GDM1 (cell line): ENCODE measurements at places on chromosomes 1 and 21.

GRCh38 chr1:201966171-201966570 lies 10.9 kb downstream of the TIMM17A start:
- no peak for DNase-seq

DNA sequence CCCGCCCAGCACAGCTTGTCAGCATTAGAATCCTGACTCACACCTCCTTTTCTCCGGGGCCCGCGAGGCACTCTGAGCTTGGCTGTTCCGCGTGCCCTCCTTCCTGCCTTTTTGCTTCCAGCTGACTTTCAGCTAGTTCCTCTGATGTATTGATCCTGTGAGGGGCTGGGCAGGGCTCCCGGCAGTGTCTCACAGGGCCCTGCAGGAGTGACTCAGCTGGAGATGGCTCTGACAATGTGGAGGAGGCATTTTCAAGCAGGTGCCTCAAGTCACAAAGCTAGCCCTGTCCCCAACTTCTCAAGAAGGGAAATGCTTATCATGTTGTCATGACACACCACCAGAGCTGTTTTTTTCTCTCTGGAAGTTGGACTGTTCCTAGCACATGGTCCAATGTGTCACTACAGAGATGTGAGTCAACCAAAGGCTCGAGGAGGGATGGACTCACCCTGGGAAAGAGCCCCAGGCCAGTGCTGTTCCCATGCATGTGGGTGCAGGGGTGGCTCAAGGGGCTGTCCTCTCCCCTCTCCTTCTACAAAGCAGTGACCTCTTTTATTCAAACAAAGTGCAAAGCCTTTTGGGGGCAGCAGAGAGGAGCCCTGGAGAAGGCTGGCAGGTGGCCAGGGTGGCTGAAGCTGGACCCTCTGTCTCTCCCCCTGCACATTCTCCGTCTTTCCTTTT lies 30.6 kb downstream of the SYT6 start:
- DNase-seq = no peak

DNA sequence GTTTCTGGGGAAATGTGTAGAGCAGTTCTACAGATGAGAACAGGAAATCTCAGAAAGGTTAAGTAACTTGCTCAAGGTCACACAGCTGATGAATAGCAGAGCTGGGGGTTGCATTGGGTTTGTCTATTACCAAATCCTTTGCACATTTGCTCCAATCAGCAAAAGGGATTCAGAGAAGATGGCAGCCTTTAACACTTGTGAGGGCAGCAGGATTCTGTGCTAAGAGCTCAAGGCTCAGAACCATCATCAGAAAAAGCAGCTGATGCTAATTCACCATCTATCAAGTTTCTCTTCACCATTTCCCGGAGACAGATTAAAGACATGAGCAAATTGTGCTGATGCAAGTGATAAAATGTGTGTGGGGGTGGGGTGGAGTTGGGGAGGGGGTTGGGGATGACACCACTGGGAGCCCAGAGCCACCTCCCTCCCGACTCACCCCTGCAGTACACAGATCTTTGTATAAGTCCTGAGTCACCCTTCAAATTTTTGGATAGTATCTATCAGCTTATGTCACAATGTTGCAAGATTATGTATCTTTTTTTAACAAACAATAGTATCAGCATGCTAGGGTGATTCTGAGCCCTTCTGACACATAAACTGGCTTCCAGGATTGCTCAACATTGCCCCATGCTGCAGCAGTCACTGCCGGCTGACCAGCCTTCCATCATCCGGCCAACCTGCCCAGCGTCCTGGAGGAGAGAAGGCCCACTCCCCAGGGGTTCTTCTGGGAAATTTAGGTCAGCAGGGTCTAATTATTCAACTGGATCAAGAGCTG lies 2.8 kb upstream of the SPSB1 start:
- no peak for DNase-seq

DNA sequence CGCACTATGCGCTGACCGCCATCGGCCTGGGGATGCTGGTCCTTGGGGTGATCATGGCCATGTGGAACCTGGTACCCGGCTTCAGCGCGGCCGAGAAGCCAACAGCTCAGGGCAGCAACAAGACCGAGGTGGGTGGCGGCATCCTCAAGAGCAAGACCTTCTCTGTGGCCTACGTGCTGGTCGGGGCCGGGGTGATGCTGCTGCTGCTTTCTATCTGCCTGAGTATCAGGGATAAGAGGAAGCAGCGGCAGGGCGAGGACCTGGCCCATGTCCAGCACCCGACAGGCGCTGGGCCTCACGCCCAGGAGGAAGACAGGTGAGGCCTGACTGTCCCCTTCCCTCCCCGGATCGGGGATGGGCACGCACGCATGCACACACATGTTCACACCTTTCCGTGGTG lies 31.9 kb upstream of the FHAD1 start:
- DNase-seq = no peak

DNA sequence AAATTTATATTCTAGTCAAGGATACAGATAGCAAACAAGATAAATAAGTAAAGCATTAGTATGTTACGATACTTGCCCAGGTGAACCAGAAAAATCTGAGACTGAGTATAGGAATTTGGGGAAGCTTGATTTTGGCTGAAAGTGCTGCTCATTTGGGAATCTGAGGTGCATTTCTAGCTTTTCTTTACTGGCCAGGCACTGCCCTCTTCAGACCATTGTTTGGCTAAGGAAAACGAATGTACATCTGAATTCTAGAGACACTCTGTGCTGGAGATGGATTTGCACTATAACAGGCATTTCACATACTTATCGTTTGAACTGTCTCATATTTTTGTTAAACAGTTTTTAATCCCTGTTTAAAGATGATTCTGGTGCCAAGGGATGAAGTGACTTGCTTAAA lies 23.4 kb downstream of the ARID1A start:
- no peak for DNase-seq

DNA sequence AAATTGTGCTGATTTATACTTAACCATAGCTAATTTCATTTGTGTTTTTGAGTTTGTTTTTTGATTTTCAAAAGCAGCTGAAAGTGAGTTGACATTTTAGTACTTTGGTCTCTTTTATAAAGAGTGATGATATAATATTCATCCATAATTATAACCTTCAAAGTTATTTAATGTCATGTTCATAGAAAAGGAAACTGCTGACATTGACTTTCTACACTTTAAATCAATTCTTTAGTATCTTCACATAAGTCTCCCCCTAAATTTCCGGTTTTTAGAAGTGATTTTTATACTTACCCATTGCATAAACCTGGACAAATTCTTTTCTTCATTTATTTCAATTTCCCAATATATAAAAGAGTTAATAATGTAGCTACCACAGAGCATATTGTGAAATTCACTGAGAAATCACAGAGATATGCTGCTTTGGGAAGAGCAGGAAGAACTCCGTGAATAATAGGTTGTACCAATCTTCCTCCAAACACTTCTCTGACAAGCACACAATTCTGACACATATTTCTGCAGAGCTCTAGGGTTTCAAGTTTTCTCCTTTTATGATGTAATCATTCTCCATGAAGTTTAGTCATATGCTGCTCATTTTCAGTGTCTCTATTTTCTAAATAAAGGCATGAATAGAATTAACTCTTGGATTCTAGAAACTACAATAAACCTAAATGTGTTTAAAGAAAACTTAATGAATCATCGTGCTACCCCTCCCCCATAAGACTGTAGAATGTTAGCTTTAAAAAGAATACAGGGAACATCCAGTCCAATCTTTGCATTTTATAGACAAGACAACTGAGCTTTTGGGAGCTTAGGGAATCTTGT lies 25.6 kb upstream of the CDC42BPA start:
- no peak for DNase-seq

- no peak for DNase-seq
Observed at GRCh38 chr1:2451741-2452140, 24.3 kb upstream of the PLCH2 start.

DNA sequence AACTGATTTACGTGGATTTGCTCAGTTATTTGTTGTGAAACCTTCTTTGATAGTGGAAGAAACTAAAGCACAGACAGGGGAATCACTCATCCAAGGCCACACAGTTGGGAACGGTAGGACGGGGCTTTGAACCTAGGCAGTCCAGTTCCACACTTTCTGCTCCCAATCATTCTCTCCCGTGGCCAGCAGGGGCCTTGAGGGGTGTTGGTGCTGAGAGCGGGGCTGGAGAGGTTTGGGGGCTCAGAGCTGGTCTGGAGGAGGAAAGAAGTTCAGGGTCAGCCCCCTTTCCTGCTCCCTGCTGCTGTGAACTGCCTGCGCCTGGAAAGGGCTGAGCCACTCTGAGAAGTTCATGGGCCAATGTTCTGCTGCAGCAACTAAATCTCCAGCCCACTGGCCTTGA lies 31.4 kb upstream of the ACTL8 start:
- DNase-seq = no peak

DNA sequence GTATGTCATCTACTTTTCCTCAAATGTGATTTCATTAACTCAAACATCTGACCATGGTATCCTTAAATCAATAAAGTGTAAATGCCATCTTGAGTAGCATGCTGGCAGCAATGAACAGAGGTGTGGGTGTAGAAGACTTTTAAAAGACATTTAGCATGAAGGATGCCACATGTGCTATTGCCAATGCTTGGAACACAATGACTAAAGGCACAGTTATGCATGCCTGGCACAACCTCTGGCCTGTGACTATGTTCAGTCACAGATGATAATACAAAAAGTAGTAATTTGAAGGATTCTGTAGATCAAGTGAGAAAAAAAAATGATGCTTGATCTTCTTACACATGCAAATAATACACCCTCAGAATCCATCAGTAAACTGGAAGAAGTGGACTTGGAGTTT lies 938.9 kb upstream of the ADGRL4 start:
- no peak for DNase-seq

GRCh38 chr1:174626031-174627025 lies 178.6 kb downstream of the GPR52 start:
- DNase-seq = no peak

DNA sequence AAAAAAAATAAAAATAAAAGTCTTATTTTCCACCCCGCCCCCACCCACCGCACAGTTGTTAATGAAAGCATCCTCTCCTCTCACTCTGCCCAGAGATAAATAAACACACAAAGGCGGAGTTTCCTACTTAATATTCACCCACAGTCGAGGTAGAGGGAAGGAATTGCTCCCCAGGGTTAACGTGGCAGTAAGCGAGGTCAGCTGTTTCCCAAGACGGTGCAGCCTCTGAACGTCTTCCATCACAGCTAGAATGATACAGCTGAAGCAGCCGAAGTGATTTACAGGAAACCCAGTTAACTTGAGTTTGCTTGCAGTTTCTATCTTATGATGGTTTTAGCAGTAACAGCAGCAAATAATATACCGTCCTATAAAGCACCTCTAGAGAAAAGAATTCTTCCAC lies 283.9 kb downstream of the PBX1 start:
- no peak for DNase-seq

DNA sequence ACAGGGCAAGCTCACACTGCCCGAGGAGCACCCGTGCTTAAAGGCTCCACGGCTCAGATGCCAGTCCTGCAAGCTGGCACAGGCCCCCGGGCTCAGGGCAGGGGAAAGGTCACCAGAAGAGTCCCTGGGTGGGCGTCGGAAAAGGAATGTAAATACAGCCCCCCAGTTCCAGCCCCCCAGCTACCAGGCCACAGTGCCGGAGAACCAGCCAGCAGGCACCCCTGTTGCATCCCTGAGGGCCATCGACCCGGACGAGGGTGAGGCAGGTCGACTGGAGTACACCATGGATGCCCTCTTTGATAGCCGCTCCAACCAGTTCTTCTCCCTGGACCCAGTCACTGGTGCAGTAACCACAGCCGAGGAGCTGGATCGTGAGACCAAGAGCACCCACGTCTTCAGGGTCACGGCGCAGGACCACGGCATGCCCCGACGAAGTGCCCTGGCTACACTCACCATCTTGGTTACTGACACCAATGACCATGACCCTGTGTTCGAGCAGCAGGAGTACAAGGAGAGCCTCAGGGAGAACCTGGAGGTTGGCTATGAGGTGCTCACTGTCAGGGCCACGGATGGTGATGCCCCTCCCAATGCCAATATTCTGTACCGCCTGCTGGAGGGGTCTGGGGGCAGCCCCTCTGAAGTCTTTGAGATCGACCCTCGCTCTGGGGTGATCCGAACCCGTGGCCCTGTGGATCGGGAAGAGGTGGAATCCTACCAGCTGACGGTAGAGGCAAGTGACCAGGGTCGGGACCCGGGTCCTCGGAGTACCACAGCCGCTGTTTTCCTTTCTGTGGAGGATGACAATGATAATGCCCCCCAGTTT lies 1.3 kb downstream of the CELSR2 start:
- no peak for DNase-seq

GRCh38 chr21:42835211-42835610 lies 44.1 kb downstream of the WDR4 start:
- no peak for DNase-seq

DNA sequence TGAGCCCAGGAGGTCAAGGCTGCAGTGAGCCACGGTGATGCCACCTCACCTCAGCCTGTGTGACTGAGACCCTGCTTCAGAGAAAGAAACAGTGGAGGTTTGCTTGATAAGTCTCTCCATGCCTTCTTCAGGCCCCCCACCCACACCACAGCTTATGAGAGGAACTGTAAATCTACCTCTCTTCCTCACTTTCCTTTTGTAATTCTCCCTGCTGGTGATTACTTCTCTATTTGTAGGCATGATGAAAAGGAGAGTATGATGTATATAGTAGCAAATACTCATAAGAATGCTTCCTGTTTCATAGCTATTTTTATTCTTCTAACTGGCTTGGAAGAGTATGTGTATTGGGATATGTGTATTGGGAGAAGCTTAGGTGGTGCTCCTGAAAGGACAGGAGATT lies 186.3 kb downstream of the VPS13D start:
- DNase-seq = no peak

DNA sequence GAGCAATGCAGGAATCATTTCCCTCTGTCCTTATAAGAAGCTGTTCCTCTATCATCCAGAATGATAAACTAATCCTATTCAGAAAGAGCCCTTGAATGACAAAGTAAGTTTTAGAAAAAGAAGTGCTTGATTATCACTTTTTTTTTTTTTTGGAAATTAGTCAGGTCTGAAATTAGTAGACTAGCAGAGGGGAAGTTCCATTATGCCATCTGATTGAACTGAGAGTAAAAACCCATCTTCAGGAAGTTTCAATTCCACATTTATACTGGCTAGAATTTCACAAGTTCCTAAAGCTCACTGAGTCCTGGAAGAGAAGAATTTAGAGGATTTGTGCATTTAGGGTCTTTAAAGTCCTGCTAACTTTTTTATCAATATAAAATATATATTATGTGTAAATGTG lies 128.8 kb upstream of the COA6 start:
- DNase-seq = no peak

DNA sequence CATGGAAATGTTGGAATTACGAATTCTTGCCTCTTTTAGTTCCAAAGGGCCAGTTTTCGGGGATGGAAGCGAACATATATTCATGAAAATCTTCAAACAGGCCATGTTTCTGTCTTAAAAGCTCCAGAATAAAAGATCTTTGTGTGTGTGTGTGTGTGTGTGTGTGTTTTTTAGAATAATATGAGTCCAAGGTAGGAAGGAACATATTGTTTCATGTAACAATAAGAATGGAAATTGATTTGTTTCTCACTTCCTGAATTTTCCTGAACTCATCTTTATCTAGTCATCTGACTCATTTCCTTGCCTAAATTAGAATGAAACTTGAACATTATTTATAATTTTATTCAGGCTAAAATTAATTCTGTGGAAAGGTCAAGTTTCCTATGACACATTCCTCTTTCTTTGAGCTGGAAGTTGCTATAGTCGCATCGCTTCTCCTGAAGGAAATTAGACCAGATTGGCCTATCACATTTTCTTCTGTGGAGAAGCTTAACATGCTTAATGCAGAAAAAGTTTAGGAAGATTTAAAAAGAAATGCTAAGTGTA lies 805.1 kb upstream of the ADAMTS5 start:
- no peak for DNase-seq

- DNase-seq = no peak
Observed at GRCh38 chr1:112232848-112233247, 163.2 kb upstream of the CTTNBP2NL start.

- no peak for DNase-seq
Observed at GRCh38 chr1:171107262-171107940, 16.7 kb downstream of the FMO3 start.

- DNase-seq = no peak
Observed at GRCh38 chr1:70893381-70893780, 154.2 kb downstream of the PTGER3 start.
